ENCODE measurements at places on chromosomes 16 and 17.

- no peak for DNase-seq
These were observed 76.2 kb downstream of the CHD9 start for GRCh38 chr16:53131050-53131362.

- no peak for DNase-seq
These were observed 16.3 kb downstream of the SCPEP1 start for GRCh38 chr17:56994009-56994792.

GRCh38 chr16:29644338-29644857 lies 18.6 kb upstream of the SPN start:
- DNase-seq: no peak

- no peak for DNase-seq
These were observed 9.6 kb downstream of the CA10 start for GRCh38 chr17:52148969-52149351.

DNA sequence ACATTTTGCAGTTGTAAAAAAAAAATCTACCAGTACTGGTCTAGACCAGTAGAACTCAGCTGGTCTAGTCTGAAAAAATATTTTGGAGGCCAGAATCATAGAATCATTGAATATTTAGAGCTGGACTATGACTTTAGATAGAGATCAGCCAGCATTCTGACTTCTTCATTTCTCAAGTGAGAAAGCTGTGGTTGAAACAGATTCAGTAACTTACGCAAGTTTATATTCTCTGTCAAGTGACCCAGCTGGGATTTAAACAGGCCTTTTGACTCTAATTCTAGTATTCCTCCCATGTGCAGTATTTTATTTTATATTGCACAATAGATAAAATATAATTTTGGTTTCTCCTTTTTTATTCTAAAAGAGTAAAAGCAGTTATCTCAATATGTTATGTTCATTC lies 4.9 kb downstream of the TNRC6A start:
- DNase-seq: no peak

DNA sequence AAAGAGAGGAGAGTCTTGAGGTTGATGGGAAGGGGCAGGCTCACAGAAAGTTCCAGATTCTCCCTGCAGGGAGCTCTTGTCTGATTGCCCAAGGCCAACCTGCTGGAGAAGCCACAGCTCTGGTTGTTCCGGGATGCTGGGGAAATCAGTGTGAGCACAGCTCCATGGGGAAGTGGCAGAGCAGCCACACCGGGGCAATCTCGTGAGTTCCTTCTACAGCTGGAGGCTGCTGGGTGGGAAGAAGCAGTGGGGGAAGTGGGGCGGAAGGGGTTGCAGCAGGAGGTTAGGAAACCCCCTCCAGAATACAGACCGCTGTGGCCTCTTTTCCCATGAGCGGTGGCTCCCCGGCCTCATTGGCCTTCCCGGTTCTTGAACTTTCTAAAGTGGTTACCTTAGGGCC lies 34.0 kb downstream of the KIAA0513 start:
- no peak for DNase-seq

GRCh38 chr17:75105126-75106080 lies 4.4 kb upstream of the ARMC7 start:
- no peak for DNase-seq

DNA sequence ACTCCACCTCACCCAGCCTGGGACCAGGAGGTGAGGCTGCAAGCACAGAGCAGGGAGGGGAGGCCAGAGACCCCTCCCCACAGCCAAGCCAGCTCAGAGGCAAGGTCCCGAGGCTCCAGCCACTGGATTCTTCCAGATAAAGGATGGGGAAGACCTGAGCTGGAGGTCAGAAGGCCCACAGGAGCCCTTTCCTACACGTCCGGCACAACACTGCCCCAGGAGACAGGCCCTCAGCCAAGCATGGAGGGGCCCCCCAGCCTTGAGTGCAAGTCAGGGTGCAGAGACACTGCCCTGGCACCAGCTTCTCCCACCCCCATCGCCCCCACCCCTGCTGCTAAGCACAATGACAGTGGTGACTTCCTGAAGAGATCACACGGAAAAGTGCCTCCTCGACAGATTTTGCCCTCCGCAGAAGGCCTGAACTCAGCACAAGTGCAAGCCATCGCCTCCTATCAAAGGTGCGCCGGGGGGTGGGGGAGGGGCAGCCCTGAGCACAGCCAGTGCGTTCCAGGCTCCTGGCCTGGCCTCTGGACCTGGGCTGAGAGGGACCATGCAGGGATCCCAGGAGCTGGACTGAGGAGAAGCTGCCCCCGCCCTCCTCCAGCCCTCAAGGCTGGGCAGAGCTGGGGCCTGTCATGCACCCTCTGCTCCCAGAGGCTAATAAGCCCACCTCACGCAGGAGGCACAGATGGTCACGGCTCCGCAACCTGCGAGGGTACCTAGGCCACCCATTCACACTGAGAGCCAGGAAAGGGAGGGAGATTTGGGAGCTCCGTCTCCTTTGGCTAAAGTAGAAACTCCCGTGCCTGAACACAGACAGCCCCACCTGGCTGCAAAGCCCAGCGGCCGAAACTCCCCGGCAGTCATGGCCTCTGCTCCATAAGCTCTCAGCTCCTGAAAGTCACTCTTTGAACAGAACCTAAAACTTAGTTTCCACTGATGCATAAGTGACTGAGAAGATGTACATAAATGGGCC lies 2.7 kb downstream of the MAFG start:
- DNase-seq: no peak

DNA sequence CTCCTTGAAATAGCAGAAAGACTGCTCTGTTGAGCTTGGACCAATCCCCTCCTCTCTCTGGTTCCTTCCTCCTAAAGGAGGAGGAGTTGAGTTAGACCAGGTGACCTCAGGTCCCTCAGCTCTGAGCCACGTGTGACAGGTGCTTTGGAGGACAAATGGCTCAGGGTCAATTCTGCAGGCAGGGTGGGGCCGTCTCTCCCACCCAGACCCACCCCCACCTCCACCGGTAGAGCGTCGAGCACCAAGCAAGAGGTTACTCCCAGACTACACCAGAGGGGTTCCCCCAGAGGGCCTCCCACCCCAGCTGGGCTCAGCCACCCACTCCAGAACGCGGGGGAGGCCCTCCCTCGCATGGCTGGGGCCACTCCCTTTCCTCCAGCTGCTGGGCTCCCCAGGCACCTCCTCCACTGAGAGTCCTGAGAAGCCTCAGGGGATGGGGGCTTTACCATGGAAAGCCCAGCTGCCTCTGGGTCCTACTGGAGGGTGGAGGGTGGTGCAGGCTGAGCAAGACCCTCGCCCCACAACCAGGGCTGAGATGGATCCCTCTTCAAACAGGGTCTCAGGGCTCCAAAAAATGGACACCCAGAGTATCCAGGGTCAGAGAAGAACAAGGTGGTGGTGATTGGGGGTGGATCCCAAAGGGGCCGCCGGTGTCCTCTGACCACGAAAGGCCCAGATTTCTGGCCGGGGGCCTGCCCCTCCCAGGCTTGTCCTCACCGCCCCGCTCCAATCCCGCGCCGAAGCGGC lies 7.6 kb downstream of the MYO1C start:
- DNase-seq: no peak

DNA sequence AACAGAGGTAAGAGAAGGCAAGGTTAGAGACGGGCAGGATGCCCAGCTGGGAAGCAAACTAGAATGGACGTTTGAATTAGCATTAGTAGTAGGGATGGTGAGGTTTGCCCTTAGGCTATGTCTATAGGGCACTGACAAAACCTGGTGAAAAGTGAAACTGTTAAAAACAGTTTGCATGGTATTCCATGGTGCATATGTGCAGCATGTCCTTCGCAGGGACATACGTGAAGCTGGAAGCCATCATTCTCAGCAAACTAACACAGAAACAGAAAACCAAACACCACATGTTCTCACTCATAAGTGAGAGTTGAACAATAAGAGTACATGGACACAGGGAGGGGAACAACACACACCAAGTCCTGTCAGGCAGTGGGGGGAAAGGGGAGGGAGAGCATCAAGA lies 25.8 kb downstream of the NACA2 start:
- DNase-seq: no peak

DNA sequence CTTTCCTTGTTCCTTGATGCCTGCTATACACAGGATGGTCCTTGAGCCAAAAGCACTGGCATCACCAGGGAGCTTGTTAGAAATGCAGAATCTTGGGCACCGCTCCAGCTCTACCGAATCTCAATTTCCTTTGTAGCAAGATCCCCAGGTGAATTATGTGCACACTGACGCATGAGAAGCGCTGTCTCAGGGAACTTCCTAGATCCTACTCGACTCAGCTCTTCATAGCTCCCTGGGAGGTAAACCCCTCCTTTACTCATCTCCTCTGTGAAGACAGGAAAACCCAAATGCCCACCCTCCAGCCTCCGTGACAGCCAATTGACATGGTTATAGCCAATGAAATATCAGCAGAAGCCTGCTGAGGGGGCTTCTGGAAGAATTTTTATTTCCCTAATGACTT lies 4.1 kb downstream of the USP31 start:
- DNase-seq: no peak

DNA sequence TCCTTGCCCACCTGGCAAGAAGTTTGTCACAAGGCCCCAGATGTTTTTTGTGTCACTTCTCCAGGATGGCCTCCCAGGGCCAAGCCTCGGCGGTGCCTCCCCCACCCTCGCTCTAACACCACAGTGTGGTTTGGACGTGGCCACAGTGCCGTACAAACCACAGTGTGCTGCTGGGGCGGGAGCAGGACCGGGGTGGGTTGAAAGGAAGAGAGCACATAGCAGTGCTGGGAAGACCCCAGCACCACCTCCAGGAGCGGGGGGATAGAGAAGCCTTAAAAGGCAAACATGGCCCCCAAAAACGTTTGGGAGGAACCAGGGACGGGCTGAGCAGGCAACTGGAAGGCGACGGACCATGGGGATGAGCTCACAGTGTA lies 5.0 kb upstream of the BCL6B start:
- no peak for DNase-seq

DNA sequence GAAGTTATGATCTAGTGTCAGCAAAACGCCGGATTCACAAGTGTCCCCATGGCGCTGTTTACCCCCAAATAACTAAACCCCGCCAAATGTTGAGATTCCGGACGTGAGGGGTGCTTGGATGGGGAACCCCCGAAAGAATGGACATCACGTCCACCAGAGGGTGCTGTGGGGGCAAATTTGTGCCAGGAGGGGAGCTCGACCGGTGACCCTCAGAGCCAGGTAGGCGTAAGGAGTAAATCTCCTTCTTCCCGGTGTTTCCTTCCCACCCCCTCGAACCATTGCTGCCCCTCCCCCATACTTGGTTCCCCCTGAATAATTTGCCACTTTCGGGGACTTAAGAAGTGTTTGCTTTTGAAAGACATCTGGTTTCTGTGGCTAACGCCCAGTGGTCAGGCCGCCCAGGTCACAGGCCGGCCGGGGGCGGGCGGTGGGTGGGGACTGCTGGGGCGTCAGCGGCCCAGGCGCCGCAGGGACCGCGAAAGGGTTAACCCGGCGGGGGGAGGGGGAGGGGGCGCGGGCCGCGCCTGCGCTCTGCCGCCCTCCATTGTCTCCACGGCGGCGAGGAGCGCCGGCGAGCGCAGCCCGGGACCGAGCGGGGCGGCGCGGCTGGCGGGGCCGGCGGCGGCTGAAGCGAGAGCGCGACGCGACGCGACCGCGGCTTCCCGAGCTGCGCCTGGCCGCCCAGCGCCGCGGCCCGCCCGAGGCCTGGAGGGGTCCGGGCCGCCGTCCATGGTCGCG lies at the start of gene ZNRF1:
ZNRF1 (plus strand) TSS at position 544 of the 738 bp plus-strand sequence. CDS start 648 bp downstream, outside the sequence.
- DNase-seq: peak; percentile 38

DNA sequence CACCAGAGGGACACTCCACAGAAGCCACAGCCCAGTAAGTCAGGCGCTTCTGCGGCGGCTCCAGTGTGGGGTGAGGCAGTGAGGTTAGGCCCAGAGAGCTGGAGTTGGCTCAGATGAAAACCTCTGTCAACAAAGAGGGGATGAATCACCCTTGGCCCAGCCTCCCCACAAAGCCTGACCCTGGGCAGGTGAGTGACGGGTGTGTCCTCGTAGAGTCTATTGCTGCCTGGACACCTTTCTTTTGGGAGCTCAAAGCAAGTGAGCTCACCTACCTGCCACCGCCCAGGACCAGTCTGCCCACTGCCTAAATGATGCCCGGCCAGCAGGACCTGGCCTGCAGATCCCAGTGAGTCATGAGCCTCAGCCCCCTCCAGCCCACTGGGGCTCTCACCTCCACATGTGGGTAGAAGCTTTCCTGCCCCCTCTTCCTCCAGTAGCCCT lies 24.9 kb upstream of the DBNDD1 start:
- DNase-seq: no peak

DNA sequence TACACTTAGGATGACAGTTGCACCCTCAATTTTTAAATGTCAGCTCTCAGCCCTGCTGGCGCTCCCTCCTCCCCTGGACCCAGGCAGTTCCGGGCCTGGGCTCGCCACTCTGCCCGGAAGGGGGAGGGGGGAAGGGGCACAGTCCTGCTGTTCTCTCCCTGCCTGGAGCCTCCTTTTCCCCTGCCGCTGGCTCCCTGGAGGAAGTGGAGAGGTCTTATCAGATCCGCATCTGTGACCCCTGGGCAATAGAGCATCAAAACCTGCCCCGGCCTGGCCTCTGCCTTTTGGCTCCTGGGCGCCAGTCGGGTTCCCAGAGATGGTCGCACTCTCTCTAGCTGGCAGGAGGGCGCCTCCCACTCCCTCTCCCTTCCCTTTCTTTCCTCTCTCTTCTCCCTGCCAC lies 149.3 kb downstream of the IRF8 start:
- no peak for DNase-seq

- no peak for DNase-seq
These were observed 29.0 kb upstream of the HEATR6 start for GRCh38 chr17:60107526-60108257.

DNA sequence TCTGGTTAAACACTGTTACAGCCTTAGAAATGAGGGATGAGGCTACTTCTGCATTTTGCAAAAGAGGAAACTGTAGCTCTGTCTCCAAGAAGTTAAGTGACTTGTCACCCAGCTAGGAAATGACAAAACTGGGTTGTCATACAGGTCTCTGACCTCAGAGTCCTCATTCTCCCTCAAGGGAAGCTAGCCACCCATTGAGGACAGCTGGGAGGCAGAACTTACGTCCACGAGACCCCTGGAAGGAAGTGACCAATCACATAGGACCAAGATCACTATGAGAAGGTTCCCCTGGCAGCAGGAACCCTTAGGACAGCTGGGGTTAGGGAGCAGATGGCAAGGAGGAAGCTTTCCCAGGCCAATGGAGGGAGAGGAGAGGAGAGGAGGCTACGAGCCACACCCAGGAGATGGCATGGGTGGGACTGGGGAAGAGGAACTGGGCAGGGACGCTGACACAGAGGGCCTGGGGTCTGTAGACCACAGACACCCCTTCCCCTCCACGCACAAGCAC lies 11.2 kb downstream of the METTL22 start:
- DNase-seq: no peak

DNA sequence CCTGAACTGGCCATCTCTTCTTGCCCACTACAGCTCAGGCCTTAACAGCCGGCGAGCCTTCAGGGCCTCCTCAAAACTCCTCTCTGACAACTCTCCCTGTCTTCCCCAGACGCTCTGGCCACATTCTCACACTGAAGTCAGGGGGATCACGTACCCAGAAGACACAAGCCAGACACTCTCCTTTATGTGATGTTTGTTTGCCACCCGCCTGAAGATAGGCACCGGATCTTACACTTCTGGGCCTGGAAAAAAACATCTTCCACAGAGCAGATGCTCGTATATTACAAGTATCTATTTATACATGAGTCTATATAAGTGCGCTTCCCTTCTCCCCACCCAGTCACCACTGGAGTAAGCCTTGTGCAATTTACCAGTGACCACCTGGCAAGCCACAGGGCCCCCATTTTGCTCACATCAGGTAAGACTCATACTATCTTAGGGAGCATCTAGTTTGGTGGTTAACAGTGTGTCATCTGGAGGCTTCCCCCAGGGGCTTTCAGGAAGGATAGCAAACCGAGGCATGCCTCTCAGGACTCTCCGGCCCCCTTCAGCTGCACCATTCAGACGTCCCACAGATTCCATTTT lies 349.4 kb downstream of the SOX9 start:
- DNase-seq: no peak
